ENCODE measurements at places on chromosomes 1 and 21.
A peak's percentile ranks its signal among the peaks of the same experiment; 100 is the strongest.

DNA sequence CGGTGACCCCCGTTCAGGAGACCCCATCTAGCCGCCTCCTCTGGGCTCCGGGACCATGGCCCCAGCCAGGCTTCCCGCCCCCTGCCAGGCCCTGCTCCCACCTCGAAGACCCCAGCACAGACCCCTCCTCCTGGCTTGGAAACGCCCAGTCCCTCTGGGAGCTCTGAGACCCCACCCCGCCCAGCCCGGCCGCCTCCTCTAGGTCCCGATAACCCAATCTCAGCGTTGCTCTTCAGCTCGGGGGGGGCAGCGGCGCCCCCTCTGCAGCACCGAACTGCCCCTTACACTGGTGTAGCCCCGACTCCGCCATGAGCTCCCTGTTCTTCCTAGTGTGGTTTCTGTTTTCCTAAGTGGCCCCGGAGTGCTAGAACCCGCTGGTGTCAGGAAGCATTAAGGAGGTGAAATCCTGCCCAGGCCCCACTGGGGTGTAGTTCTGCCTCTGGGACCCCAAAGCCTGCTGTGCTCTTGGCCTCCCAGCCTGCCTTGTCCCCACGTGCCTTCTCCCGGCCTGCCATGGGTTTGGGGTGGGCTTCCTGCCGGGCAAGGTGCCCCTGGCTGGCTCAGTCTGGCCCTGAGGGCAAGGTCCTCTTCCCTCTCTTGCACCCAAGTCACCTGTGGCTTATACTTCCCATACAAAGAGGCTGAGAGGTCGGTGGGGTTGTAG, 10.7 kb upstream of the MMEL1 start:
- DNase-seq: no peak

DNA sequence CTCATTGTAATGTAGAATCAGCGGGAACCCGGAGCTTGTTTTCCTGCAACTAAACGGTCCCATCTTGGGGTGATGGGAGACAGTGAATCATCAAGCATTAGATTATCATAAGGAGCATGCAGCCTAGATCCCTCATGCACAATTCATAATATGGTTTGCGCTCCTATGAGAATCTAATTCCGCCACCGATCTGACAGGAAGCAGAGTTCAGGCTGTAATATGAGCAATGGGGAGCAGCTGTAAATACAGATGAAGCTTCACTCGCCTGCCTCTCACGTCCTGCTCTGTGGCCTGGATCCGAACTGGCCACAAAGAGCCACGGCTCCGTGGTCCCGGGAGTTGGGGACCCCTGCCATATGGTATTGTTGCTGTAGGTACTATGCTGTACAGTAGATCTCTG, 1.6 kb downstream of the IFI44 start:
- DNase-seq: no peak

DNA sequence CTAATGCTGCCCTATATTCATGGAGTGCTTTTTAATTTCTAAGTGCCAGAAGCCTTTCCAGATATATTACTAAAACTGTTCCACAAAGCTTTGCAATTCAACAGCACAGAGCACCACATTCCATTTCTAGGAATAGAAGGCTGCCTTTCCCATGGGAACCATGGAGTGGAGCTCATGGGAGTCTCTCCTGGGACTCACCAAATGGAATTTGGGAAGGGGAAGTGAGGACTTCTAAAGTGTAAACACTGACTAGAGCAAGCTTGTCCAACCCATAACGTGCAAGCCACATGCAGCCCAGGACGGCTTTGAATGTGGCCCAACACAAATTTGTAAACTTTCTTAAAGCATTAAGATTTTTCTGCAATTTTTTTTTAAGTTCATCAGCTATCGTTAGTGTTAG, 190.4 kb upstream of the TNR start:
- no peak for DNase-seq

DNA sequence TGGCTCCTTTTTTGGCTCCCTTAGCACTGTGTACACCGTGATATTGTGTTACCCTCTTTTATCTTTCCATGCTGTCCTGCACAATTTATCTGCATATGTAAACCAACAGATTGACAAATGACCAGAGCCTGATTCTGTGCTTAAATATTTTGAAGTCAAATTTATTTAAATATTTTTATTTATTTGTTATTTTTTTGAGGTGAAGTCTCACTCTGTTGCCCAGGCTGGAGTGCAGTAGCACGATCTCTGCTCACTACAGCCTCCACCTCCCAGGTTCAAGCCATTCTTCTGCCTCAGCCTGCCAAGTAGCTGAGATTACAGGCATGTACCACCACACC, 12.8 kb downstream of the PMF1 start:
- DNase-seq: no peak

- no peak for DNase-seq
These were observed 235.7 kb upstream of the RAB4A start for GRCh38 chr1:229035054-229035747.

GRCh38 chr1:61315011-61315410, 232.7 kb downstream of the NFIA start:
- no peak for DNase-seq

DNA sequence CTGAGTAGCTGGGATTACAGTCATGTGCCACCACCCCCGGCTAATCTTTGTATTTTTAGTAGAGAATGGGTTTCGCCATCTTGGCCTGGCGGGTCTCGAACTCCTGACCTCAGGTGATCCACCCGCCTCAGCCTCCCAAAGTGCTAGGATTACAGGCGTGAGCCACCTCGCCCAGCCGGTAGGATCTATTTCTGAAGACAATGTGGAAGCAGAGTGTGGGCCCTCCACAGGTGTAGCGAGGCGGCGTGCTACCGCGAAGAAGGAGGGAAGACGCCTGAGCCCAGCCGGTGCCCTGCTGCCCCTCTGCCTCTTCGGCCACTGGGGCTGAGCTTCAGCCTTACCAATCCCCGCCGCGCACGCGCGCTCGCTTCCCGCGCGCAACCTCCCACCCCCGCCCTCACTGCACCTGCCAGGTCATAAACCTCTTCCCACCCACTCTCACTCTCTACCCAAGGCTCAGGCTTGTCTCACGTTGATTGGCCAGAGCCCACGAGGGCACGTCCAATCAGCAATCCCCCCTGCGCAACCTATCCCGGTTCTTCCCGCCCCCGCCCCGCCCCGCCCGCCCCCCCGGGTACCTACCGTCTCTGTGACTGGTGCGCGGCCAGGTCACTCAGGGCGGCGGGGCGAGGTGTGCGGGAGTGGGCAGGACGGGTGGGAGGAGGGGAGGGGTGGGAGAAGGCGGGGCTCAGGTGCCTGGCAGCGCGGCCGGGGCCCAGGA, 409 bp upstream of the HOOK1 start:
- peak; percentile 84 for DNase-seq

- DNase-seq: no peak
These were observed 3.9 kb upstream of the CD1C start for GRCh38 chr1:158285756-158286241.

Data from right renal cortex interstitium (tissue), 3 donors.